ENCODE measurements at places on chromosomes 7 and 10.

GRCh38 chr7:29109899-29110298 lies 36.4 kb downstream of the CPVL start:
- DNase-seq: no peak

DNA sequence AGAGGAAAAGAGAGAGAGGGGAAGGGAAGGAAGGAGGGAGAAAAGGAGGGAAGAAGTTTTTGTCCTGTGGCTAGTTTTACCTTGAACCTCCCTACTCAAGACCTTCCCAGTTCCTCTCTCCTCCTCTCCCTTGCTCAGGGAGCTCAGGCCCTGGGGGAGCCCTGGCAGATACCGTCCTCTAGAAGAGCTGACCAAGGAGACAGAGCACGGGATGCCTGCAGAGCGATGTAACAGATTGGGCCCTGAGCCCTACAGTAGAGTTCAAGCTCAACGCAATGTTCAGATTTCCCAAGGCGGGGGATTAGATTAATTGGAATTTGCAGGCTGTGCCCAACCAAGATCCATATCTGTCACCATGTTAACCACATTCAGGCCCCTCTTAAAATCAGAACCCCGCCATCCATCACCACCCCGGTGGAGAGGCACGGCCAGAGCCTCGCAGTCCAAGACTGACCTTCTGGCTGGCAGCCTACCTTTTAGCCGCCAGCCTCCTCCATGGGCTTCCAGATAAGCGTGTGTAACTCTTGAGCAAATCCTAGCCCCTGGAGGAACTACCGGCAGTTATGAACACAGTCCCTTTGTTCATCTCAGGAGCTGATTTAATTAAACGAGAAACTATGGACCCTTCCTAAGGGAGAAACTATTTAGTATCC lies 70.6 kb downstream of the KCNMA1 start:
- DNase-seq: no peak

DNA sequence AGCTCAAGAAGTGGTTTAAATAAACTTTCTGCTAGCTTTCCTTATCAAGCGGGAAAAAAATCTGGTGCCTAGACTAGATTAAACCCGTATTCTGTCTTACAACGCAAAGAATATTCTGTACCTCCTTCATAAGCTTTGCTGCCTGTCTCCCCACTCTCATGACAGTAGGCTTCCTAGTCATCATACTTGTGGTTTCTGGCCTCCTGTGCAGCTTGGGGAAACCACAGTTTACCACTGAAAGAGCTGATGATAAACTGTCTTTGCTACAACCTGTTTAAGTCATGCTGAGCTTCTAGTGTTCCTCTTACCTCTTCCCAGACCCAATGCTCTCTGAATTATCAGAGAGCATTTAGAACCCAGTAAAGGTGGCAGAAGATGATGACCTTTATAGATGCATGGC lies 55.0 kb downstream of the PODXL start:
- DNase-seq: no peak

DNA sequence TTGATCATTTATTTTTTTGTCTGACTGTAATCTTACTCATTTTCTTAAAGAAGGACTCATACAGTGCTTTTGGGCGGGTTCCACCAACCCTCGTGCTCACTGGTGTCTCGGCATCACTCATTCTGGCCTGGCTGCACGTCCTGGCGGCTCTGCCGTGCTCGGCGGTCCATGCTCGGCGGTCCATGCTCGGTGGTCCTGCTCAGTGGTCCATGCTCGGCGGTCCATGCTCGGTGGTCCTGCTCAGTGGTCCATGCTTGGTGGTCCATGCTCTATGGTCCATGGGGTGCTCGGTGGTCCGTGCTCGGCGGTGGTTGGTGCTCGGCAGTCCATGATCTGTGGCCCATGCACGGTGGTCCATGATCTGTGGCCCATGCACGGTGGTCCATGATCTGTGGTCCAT lies 72.5 kb downstream of the WDR37 start:
- no peak for DNase-seq

GRCh38 chr10:77387247-77387646 lies 250.4 kb downstream of the KCNMA1 start:
- DNase-seq: no peak

DNA sequence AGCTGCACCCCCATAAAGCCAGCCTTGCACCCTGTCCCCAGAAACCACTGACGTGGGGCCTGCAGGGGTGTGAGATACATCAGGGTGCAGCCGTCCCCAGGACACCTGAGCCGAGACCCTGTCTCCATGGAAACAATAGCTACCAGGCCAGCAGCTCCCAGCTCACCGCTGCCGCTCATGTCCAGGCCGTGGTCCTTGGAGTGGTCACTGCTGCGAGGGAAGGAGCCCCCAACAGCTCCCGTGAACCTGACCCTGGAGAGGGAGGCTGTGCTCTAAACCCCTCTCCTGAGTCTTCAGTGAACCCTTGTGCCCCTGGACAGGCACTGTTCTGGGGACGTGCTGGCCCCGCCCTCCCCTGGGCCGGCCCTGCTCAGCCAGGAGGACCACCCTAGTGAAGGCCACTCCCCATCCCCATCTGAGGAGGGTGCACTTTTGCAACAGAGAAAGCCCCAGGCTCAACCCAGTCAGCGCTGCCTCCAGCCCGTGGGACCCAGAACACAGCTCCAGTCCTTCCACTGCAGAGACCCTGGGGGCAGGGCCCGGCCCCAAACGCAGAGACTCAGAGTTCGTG lies 19.6 kb upstream of the INPP5A start:
- DNase-seq: no peak

- DNase-seq: no peak
Observed at GRCh38 chr10:59281861-59282260, 80.5 kb downstream of the FAM13C start.

DNA sequence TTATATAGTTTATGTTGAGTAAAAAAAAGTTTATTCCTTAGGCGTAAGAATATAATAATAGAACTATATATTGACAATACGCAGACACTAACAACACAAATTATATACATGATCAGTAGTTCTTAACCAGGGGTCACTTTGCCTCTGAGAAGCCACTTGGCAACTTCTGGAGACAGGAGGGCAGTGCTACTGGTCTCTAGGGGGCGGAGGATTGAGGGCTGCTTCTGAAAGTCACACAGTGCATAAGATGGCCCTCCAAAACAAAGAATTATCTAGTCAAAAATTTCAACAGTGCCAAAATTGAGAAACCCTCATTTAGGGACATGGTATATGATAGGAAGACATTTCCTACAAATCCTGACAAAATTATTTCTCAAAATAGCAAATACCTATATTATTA lies 77.1 kb downstream of the THSD7A start:
- DNase-seq: no peak

- DNase-seq: no peak
Observed at GRCh38 chr7:2157473-2158279, 75.1 kb downstream of the MAD1L1 start.
